Germinal center (tissue), 1 donor: ENCODE measurements at places on chromosomes 7 and 10.

DNA sequence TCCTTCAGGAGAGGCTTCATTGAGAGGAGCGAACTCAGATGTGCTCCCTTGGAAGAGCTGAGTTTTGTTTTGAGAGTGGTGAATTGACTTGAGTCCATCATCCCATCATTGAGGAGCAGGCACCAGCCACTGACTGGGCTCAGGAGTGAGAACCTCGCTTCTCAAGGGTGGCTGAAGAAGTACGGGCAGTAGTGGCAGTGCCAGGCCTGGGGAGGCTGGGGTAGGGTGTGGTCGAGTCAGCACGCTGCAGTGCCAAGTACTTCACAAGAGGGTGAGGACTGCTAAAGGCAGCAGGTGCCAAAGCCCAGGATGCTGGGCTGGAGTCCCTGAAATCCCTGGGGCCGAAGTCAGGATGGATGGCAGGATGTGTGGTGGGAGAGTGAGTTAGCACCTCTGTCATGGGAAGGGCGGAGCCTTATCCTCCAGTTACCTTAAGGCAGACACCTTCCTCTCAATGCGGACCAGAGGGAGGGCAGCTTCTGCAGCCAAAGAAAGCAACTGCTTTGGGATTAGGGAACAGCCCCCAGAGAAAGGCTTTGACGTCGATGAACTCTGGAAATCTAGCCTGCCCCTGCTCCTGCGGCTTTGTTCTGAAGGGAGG lies 210.3 kb downstream of the CAMK1D start:
- DNase-seq: no peak

- no peak for DNase-seq
Measured at GRCh38 chr10:110397856-110398255, 93.1 kb upstream of the SMNDC1 start.

GRCh38 chr7:134278502-134279153 lies 38.1 kb downstream of the SLC35B4 start:
- no peak for DNase-seq

GRCh38 chr7:69714886-69715576 lies 116.8 kb downstream of the AUTS2 start:
- DNase-seq: no peak

DNA sequence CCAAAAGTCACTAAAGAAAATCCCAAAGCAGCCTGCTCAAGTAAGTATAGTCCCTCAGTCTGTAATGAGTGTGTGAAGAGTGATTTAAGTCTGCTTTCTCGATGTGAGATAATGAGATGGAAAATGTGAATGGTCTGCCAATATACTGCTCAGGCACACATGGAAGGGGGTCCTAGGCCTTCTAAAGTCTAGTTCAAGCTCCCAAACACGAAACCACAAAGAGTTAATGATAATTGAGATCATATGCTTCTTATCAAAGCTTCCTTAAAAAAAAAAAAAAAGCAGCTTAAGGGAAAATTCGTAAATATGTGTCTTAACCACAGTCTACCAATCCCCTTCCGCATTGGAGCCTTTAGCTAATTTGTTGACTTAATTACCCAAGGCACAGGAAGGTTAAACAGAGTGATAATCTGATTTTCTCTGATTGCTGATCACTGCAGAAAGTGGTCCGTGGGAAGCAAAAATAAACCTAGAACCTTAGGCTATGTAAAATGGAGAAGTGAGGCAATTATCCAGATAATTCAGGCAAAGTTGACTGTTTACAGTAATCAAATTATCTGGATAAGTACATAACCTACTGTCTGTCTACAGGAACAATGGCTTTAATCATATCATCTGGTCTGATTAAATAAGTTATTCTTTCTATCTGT lies 172.9 kb downstream of the MBL2 start:
- no peak for DNase-seq

DNA sequence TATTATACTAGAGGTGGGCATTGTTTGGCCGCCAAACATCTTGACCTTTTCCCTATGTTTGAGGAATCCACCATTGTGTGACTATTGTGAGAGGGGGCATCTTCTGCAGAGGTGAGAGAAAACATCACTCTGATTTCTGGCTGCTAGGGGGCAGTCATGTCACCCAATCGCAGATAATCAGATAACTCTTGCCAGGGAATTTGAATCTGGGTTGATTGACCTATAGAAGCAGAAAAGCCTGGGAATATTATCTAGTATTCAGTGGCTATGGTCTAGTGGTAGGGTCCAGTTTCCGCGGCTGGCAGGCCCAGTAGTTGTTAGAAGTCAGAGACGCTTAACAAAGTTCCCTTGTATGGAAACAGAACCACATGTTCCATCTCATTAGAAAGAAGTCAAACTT lies 808.5 kb downstream of the PHTF2 start:
- no peak for DNase-seq

- no peak for DNase-seq
Measured at GRCh38 chr10:32204606-32205005, 142.4 kb downstream of the EPC1 start.

- no peak for DNase-seq
Measured at GRCh38 chr10:14971867-14972448, 12.8 kb downstream of the MEIG1 start.

DNA sequence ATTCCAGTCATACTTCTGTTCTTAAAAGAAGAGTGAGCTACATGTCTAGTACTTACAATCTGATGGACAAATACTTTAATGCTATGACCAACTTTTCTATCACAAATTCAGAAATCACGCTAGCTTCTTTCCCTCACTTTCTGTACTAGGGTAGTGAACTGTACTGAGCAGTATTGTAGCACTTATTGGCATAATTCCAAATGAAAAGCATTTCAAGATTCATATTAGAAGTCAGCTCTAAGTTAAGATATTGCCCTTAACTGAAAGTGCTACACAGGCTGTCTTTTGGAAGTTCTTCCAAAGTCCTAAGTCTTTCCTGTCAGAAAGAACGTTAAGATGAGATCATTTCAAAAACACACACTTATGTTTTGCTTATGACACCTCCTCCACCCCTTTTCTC lies 13.4 kb downstream of the P4HA1 start:
- no peak for DNase-seq

GRCh38 chr7:109532262-109532992 lies 962.8 kb downstream of the DNAJB9 start:
- no peak for DNase-seq

DNA sequence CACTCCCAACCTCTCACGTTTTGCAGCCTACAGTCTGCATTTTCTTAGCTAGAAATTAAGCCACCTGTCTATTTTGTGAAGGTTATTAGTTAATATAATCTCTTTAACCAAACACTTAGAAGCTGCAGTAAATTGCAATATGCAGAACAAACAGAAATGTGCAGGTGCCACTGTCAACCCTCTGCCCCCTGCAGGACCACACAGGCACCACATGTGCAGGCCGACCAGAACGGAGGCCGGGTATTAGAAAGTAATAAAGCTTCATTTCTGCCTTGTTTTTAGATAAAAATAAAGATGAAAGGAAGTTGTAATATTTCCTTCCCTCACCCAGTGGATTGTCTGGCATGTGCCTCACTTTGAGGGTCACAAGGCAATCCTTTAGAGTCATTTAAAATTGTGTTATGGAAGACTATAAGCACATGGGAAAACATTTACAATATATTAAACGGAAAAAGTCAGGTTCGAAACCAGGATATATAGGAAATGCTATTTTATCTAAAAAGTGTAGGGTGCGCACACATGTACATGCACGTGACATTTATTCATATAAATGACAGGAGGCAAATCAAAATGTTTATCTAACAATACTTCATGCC lies 158.2 kb downstream of the ARHGAP12 start:
- DNase-seq: peak; percentile 73

- DNase-seq: peak; percentile 24
Measured at GRCh38 chr10:112376396-112376790, 2.5 kb downstream of the ACSL5 start.

GRCh38 chr7:44145969-44146911 lies 5.1 kb upstream of the MYL7 start:
- peak; percentile 96 for DNase-seq

DNA sequence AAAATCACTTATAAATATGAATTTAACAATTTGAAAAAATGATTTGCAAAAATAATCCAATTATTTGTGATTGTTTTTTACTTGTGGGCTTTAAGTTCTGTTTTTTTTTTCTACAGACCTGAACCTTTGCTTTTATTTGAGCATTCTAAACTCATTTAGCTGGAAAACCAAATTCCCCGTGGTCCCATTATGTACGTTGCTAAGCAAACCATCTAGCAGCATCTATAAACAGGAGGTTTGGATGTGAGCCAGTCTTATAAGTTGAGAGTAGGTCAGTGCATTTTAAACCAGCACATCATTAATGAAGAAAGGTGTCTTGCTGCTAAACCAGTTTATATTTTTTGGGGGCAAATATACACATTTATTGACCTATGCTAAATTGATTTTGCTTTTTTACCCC lies 77.3 kb downstream of the LRRN3 start:
- DNase-seq: no peak

GRCh38 chr10:94351089-94351488 lies 11.7 kb downstream of the NOC3L start:
- no peak for DNase-seq

- no peak for DNase-seq
Measured at GRCh38 chr7:88355011-88355410, 48.3 kb upstream of the STEAP4 start.

- DNase-seq: no peak
Measured at GRCh38 chr10:91194497-91195179, 25.8 kb upstream of the PCGF5 start.

- no peak for DNase-seq
Measured at GRCh38 chr10:132455441-132455971, 58.5 kb downstream of the PWWP2B start.

- no peak for DNase-seq
Measured at GRCh38 chr7:14184292-14184864, 194.9 kb upstream of the ETV1 start.

GRCh38 chr10:110013630-110014293 lies 6.0 kb downstream of the ADD3 start:
- no peak for DNase-seq

DNA sequence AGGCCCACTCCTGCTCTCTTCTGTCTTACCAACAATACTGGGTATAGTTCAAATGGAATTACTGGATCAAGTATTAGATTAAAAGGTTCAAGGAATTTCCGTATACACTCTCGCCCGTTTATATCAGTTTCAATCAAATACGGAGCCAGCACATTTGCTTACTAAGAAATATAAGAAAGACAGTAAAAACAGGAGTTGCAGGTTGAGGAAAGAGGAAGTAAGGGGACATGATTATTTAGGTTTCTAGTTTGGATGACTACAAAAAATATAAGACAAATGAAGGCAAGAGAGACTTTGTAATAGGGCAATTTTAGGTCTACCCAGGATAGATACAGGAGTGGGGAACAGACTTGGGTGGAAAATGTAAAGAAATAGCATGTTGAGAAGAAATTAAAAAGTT lies 109.9 kb upstream of the ABI1 start:
- DNase-seq: no peak

DNA sequence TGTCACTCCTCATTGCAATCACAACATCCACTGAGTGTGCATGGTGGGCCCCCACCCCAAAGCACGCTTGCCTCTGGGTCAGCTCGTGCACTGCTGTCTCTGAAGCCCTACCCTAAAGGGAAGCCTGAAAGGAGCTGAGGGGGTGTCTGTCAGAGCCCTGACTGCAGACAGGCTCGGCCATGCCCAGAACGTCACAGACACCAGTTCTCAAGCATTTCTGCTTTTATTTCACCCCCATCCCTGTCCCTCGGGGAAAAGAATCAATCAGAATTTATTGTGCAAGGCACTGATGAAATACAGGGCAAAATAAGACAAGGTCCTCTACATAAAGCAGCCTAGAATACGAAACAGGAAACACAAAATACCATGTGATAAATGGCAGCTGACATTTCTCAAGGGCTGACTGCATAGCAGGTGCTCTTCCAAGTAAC lies 231.8 kb downstream of the WDR37 start:
- no peak for DNase-seq

GRCh38 chr10:16964576-16965343 lies 147.5 kb upstream of the RSU1 start:
- DNase-seq: no peak

GRCh38 chr10:3166496-3167290 lies 5.9 kb downstream of the PITRM1 start:
- no peak for DNase-seq

GRCh38 chr10:34628174-34628796 lies 186.8 kb downstream of the PARD3 start:
- no peak for DNase-seq

DNA sequence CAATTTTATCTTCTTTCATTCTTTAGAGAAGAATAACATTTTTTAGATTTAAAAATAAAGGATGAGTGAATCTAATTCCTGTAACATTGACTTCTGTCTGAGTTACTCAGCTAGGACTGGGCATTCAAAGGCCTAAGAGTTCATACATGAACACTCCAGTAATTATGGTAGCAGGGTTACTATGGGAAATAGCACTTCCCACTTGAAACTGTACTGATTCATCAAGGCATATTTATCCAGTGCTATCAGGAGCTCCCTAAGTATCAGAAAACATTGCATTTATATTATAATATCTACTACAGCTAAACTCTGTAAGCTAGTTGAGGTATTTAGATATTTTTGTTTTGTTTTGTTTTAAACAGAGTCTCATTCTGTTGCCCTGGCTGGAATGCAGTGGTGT lies 41.8 kb downstream of the NDUFB2 start:
- no peak for DNase-seq

DNA sequence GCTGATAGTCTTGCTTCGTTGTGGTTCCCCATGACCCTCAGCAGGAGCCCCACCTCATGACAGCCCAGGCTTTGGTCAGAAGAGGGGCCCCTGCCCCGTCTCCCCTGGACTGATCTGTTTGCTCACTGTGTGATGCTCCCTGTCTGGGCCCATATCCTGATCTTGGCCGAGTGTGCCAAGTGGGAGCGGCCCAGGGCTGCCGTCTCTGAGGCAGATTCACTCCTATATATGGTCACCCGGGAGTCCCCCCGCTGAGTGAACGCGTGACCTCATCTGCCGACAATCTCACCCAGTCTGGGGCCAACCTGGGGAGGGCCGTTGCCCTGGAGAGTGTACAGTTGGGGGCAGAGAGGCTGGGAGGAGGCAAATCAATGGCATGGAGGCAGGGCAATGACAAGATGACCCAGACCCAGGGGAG lies 34.5 kb downstream of the PPIF start:
- DNase-seq: no peak
